ENCODE measurements at places on chromosomes 12 and 14. TPM values are rescaled to one million over a fixed set of nuclear protein-coding genes. Genes with fewer than 3 reads are reported as not detected.

Gene CCDC38
- 2.0 TPM for total RNA-seq

Gene INSM2
- 0.19 TPM for total RNA-seq

- no peaks in the 10 kb centered on the region for H3K4me1 ChIP-seq
- H3K27me3 ChIP-seq, result no peaks in the 10 kb centered on the region
- no peaks in the 10 kb centered on the region for H3K36me3 ChIP-seq
- DNase-seq, result no peak
- no peak overlapping the region for H3K27ac ChIP-seq
- no peak overlapping the region for H3K4me3 ChIP-seq
Measured at GRCh38 chr12:98948343-98948949, 303.4 kb downstream of the APAF1 start.

DNA sequence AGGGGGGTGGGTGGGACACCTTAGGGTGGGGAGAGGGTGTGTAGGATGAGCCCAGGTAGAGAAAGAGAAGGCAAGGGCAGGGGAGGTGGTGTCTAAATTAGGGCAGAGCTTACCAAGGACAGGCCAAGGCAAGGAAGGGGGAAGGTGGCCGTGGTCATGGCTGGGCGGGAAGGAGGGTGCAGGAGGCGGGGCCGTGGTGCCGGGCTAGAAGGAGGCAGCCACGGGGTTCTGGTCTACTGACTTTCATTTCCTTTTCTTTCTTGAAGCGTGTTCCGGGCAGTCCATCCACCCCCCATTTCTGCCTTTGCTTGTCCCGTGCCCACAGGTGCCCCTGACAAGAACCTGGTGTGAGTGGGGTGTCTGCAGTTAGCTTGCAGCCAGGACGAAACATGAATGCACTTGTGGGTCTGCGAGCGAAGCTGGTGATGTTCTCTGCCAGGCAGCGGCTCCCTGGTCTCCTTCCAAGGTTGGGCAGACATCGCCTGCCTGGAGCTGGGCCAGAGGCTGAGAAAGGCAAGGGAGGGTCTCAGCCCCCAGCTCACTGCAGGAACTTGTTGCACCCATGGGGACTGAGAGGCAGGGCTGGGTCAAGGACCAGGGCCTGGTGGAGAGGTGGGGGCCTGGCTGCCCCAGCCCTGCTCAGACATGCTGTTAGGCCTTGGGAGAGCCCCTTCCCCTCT, 58.2 kb downstream of the KIF26A start:
- no peak overlapping the region for H3K27ac ChIP-seq
- H3K27me3 ChIP-seq, result no peaks in the 10 kb centered on the region
- peaks cover 12% of the 10 kb centered on the region for H3K4me1 ChIP-seq
- no peak overlapping the region for H3K4me3 ChIP-seq

- no peaks in the 10 kb centered on the region for H3K27me3 ChIP-seq
- no peak for DNase-seq
- no peaks in the 10 kb centered on the region for H3K4me1 ChIP-seq
Measured at GRCh38 chr14:90900476-90901083, 84.3 kb upstream of the TTC7B start.

DNA sequence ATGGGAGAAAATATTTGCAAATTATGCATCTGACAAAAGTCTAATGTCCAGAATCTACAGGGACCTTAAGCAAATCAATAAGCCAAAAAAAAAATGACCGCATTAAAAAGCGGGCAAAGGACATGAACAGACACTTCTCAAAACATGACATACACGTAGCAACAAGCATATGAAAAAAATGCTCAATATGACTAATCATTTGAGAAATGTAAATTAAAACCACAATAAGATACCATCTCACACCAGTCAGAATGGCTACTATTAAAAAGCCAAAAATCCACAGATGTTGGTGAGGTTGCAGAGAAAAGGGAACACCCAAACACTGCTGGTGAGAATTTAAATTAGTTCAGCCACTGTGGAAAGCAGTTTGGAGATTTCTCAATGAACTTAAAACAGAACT, 16.1 kb downstream of the PAWR start:
- H3K27ac ChIP-seq, result no peak overlapping the region
- no peaks in the 10 kb centered on the region for H3K27me3 ChIP-seq
- no peak overlapping the region for H3K4me3 ChIP-seq
- no peak for DNase-seq
- H3K36me3 ChIP-seq, result no peaks in the 10 kb centered on the region
- H3K4me1 ChIP-seq, result no peaks in the 10 kb centered on the region

- no peaks in the 10 kb centered on the region for H3K27me3 ChIP-seq
- no peaks in the 10 kb centered on the region for H3K4me1 ChIP-seq
- no peaks in the 10 kb centered on the region for H3K36me3 ChIP-seq
- H3K4me3 ChIP-seq, result no peak overlapping the region
Measured at GRCh38 chr12:93793983-93794382, 116.8 kb downstream of the CRADD start.

Measured in spleen (tissue), 13 donors.